ENCODE measurements at places on chromosomes 2 and 18. TPM values are rescaled to one million over a fixed set of nuclear protein-coding genes. Genes with fewer than 3 reads are reported as not detected.

GRCh38 chr2:106063181-106063580 is 130.9 kb downstream of the UXS1 start:
- DNase-seq, result no peak

Gene C2orf78
- polyA plus RNA-seq, result not detected

Gene PLEK
- polyA plus RNA-seq, result 8.2 TPM

DNA sequence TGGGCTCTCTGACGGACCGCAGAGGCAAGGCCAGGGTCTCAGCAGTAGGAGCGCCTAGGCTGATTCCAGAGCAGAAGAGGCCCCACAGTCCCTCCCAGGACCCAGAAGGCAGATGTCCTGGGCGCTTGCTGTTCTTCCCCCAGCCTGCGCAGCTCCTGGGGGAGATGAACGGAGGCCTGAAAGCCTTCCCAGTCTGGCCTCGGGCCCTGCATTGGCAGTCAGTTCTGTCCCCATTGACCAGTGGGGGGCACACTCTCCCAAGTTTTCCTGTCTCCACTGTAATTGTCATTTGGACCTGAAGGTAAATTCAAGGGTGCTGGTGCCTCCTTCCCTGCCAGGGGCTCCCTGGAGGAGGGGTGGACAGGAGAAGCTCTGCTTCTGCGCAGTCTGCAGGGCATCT is 345.7 kb downstream of the CYP26B1 start:
- peak; percentile 85 for DNase-seq

Gene DAPL1
- polyA plus RNA-seq, result not detected

DNA sequence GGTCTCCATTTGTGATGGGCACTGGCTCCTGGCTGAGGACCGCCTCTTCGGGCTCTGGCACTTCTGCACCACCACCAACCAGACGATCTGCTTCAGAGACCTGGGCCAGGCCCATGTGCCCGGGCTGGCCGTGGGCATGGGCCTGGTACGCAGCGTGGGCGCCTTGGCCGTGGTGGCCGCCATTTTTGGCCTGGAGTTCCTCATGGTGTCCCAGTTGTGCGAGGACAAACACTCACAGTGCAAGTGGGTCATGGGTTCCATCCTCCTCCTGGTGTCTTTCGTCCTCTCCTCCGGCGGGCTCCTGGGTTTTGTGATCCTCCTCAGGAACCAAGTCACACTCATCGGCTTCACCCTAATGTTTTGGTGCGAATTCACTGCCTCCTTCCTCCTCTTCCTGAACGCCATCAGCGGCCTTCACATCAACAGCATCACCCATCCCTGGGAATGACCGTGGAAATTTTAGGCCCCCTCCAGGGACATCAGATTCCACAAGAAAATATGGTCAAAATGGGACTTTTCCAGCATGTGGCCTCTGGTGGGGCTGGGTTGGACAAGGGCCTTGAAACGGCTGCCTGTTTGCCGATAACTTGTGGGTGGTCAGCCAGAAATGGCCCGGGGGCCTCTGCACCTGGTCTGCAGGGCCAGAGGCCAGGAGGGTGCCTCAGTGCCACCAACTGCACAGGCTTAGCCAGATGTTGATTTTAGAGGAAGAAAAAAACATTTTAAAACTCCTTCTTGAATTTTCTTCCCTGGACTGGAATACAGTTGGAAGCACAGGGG is 5.5 kb downstream of the TMEM37 start:
- DNase-seq, result no peak

Gene UGT1A5
- not detected for polyA plus RNA-seq

GRCh38 chr2:85435981-85436835 is 17.7 kb downstream of the SH2D6 start:
- no peak for DNase-seq

DNA sequence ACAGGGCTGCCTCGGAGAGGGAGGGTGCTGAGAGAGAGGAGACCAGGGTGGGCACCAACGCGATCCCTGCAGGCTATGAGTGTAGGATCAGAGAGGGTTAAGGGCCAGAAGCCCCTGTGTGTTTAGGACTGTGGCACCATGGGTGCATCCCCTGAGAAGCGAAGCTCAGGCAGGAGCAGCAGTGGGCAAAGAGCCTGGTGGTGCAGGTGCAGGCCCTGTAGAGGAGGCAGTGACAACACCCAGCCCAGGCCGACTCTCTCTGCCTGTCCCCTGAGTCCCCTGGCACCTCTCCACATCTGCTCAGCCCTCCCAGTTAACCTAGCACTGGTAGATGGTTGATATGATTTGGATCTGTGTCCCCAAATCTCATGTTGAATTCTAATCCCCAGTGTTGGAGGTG is 139.8 kb downstream of the RNF152 start:
- DNase-seq, result no peak

- DNase-seq, result no peak
Measured at GRCh38 chr2:170965446-170966225, 36.6 kb downstream of the GORASP2 start.

GRCh38 chr18:8758466-8758865 is 53.1 kb downstream of the MTCL1 start:
- DNase-seq, result no peak

Data from lung (tissue), 17 donors.